HCT116 (cell line): ENCODE measurements at places on chromosomes 6 and 20. TPM values are rescaled to one million over a fixed set of nuclear protein-coding genes. Genes with fewer than 3 reads are reported as not detected.
A peak's percentile ranks its signal among the peaks of the same experiment; 100 is the strongest.

GRCh38 chr6:159098636-159099106 lies 53.9 kb upstream of the TAGAP start:
- no peak for DNase-seq

GRCh38 chr6:79435746-79436145 lies 101.5 kb downstream of the LCA5 start:
- no peak for DNase-seq

The BPIFB4 gene
- not detected for total RNA-seq

The GSTA2 gene
- total RNA-seq: not detected

DNA sequence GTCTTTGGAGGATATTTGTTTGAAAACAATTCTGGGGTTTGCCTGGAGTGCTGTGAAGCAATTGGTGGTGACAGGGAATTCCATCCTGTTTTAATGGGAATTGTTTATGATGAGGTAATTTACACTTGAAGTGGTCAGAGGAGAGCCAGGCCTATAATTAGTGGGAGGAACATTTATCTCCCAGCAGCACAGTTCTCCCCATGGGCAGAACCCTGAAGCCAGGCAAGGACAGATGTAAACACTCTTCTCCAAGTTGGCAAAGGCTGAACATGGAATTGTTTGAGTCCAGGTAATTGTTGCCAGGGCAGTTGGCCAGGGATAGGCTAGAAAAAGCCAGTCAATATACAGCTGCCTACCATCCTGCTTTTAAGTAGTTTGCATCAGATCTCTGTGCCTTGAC lies 789.7 kb downstream of the FRK start:
- no peak for DNase-seq

DNA sequence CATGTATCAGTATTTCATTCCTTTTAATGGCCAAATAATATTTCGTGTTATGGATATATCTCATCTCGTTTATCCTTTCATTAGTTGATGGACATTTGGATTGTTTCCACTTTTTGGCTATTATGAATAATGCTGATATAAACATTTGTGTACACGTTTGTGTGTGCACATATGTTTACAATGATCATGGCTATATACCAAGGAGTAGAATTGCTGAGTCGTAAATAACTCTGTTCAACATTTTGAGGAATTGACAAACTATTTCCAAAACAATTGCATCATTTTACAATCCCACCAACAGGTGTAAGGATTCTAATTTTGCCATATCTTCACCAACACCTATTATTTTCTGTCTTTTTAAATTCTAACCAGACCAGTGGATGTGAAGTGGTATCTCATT lies 26.3 kb upstream of the PNRC1 start:
- DNase-seq: no peak

- no peak for DNase-seq
Observed at GRCh38 chr20:20759132-20759531, 46.7 kb upstream of the RALGAPA2 start.

The ZNF165 gene
- 11.2 TPM for total RNA-seq

- no peak for DNase-seq
Observed at GRCh38 chr20:48951646-48952045, 30.1 kb downstream of the ARFGEF2 start.

GRCh38 chr6:9535106-9535505 lies 879.8 kb downstream of the TFAP2A start:
- DNase-seq: no peak

DNA sequence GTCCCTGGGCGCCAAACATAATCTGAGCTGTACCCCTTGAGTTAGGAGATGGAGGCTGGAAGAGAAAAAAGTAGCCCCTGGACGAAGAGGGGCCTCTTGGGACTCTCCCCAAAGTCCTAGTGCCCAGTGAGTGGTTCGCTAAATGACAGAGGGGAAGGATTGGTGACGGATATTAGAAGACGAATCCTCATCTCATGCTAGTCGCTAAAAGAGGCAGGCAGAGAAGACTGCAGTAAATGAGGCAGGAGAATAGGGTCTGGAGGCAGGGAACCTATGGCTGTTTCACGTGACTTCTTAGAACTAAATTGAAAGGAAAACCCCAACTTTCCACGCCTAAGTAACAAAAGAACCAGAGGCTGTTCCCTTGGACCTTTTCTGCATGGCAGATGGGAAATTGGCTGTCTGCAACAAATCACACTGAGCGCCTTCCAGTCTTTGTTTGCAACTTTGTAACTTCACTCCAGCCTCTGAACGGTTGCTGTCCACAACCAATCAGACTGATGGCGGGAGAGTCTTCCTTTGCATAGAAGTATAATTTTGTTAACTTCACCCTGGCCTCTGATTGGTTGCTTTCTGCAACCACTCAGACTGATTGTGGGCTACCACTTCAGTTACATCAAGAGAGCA lies 731 bp upstream of the RBL1 start:
- DNase-seq: no peak

The RMND1 gene
- total RNA-seq: 28.0 TPM

- no peak for DNase-seq
Observed at GRCh38 chr6:2891768-2892170, 11.3 kb downstream of the SERPINB9 start.

DNA sequence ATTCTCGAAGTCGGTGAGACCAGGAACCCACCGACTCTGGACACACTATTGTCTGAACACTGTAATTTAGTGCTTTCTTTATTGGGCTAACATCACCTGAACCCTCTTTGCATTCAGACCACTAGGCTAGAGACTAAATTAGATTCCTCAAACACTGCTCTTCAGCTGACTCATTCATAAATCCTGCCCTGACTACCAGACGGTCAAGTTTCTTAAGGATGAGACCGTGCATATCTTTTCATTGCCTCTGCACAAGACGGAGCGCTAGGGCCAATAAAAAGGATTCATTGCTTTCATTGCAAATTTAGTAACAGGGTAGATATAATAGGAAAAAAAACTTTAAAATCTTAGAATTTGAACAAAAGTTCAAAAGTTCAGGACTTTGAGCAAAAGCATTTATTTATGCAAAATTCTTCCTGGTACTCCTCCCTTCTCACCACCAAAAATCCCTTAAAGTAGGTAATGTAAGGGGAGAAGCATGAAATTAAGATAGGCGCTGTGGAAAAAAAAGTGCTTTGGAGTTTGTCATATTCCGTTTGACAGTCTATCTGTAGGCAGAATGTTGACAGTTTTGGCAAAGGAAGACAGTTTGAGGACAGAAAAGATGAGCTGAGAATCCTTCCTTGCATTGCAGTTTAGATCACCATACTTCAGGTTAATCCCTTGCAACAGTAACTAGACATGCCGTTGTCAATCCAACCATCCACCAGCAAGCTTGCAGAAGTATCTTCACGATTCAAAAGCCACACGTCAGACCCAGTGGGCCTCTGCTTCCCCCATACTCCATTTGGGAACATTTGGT lies 328.6 kb upstream of the JARID2 start:
- DNase-seq: no peak

The SDCBP2 gene
- total RNA-seq: 3.4 TPM

- DNase-seq: peak; percentile 33
Observed at GRCh38 chr20:63009045-63009961, 2.5 kb upstream of the BHLHE23 start.

DNA sequence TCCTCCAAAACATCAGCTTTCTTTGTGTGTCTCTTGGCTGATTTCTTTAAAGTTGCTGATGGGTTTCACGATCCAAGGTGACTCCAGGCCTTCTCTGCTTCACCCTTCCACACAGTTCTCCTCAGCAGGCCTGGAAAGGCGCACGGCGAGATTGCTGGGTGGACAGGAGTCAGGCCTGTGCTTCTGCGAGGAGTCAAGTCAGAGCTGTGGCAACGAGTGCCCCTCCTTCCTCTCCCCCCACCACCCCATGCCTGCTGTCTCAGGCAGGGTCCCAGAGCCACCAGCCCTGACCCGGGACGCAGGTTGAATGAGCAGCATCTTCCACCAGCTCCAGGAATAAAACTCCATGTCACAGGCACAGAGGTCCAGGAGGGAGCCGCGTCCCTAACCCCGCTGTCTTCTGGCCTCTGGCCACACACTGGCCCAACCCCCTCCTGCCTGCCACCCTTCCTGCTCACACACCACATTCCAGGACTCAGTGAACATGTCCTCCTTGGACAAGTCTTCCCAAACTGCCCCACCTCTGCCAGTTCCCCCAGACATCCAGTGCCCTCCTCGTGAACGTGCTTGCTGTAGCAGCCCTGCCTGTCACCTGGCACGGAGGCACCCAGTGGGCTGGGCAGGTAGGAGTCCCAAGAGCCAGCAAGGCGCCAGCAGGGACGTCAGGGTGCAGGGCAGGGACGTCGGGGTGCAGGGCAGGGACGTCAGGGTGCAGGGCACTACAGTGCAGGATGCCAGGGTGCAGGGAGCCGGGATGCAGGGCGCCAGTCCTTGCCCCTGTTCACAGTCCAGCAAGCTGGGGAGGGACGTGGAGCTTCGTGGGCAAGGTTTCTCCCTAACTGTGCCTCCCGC lies 7.2 kb upstream of the NTSR1 start:
- DNase-seq: no peak

GRCh38 chr20:55677011-55677410 lies 328.3 kb downstream of the CBLN4 start:
- DNase-seq: no peak

DNA sequence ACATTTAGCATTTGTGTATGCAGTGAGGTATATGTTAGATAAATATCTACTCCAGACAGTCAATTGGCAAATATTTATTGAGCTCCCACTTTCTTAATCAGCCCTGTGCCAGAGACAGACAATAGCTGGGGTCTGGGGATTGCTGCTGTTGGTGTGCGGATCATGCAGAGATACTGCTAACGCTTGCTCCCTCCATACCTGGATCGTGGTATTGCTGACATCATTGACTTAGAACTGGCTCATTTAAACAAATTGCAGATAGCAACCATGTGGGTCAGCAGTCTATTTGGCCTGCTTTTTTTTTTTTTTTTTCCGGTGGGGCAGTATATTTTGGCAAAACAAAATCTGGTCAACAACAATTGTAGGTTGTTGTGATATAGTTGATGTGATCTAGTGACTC lies 9.5 kb downstream of the ARID1B start:
- no peak for DNase-seq

The GRM1 gene
- not detected for total RNA-seq

GRCh38 chr6:7701212-7701834 lies 24.6 kb upstream of the BMP6 start:
- DNase-seq: no peak

The CTAGE9 gene
- total RNA-seq: not detected

GRCh38 chr6:132357120-132357519 lies 44.2 kb downstream of the MOXD1 start:
- no peak for DNase-seq

DNA sequence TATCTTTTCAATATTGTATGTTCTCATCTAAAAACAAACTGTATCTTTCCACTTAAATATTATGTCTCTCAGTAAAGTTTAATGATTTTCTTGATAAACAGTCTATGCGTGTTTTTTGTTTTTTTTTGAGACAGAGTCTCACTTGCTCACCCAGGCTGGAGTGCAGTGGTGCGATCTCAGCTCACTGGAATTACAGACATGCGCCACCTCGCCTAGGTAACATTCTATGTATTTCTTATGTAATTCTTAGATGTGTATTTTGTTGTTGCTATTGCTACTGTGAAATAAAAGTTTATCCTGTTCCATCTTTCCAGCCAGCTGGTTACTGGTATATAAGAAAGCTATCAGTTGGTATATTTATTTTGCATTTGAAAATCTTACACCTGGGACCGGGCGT lies 29.4 kb downstream of the ABHD12 start:
- DNase-seq: no peak
